Purkinje cell (primary cell): ENCODE measurements at places on chromosomes 3 and 15. TPM values are rescaled to one million over a fixed set of nuclear protein-coding genes. Genes with fewer than 3 reads are reported as not detected.

The CFAP100 gene
- polyA plus RNA-seq = not detected in 2 replicates

The SLC28A1 gene
- not detected in 2 replicates for polyA plus RNA-seq

The BNC1 gene
- polyA plus RNA-seq = not detected in 2 replicates

The DNAH12 gene
- polyA plus RNA-seq = 0.77 TPM in 1 of 2 replicates, not detected in the other

The IQCF5 gene
- not detected in 2 replicates for polyA plus RNA-seq

The GOLGA6A gene
- polyA plus RNA-seq = not detected in 2 replicates

The CHL1 gene
- polyA plus RNA-seq = 25.2 and 62.3 TPM in 2 replicates

The STIMATE gene
- 1.6 and 1.8 TPM in 2 replicates for polyA plus RNA-seq

The AADACL2 gene
- not detected in 2 replicates for polyA plus RNA-seq

The EFCAB12 gene
- polyA plus RNA-seq = 0.76 TPM in 1 of 2 replicates, not detected in the other

The RAB8B gene
- 13.4 and 25.0 TPM in 2 replicates for polyA plus RNA-seq
